GM12891 (cell line): ENCODE measurements at places on chromosomes 11 and 22.

DNA sequence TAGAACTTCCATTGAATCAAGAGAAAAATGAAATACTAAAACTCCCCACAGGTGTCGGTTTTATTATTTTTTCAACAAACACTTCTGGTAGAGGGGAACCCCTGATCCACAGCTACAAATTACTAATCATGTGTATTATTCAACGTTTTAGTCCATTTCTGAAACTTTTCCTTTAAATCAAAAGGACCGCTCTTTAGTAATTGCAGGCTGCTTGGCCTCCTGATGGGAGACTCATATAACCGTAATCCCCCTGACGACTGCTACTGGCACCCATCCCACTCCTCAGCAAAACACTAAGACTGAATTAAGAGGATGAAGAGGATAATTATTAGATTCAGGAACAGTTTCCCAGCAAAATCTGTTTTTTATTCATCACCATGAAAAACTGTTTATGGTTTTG is 46.4 kb downstream of the PAX6 start:
- no peak for DNase-seq

DNA sequence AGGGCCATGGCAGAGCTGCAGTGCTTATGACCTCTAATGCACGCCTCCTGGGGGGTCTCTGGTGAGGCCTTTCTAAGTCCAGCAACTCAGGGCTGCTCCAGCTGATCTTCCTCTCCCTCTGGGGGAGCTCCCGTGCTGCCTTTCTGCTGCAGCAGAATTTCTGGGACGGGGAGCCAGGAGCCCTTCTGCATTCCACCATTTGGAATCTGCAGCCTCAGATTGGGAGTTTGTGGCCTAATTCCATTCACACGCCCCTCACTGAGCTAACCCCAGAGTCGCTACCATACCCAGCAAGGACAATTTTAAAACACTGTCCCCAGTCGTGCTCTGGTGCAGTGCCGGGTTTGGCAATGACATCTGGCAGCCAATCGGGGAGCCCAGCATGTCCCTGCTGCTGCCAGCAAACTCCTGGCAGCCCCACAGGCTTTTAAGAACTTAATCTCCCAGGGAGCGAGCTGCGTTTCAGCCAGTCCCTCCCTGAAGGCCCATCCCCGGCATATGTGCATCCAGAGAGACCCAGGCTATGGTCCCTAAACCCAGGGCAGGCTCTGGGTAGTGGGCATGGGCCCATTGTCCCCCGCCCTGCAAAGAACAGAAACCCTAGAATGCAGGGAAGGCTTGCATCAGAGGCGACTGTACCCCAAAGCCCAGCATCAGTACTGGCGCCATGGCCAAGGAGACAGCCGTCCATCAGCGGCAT is 4.7 kb downstream of the SHANK2 start:
- DNase-seq, result no peak

- DNase-seq, result no peak
Observed at GRCh38 chr11:124950601-124951330, 3.2 kb upstream of the CCDC15 start.

DNA sequence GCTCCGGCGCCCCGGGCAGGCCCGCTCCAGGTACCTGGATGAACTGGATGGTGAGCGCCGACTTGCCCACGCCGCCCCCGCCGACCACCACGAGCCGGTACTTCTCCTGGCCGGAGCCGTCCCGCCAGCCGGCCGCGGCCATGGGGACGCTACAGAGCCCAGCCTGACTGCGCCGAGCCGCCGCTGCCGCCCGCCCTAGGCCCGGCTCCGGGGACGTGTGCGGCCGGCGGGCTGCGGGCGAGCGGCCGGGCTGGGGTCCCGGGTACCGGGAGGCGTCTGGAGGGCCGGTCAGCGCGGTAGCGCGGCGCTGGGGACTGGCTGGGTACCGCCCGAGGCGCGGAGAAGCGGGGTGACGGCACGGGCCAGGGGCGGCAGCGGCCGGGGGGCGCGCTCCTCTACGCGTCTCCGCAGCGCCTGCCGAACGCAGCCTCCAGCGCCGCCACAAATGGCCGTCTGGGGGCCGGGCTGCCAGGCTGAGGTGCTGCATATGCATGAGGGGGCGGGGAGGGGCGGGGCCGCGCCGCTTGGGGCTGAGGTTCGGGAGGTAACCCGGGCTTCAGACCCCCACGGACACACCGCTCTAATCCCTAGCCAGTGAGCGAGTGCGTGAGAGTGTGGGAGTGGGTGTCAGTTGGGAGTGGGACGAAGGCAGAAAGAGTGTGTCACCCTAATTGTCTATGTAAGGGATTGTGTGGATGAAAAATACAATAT is at the start of gene RRAS2:
TSS of gene RRAS2 (minus strand) at position 455 of the 711 bp plus-strand sequence. CDS start at position 142, 313 bp downstream.
- peak; percentile 75 for DNase-seq

DNA sequence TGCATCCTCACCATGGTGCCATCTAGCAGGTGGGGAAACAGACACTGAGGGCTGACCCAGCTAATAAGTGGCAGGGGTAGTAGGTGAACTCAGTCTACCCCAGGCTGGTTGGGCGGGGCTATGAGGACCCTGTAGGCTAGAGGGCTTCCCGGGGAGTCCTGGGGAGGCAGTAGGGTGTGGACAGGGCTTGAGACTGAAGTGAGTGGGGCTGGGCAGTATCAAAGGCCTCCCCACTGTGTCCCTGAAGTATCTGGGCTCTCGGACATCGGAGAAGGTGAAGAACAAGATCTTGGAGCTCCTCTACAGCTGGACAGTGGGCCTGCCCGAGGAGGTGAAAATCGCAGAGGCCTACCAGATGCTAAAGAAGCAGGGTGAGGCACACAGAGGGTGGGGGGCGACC is 11.4 kb downstream of the GGA1 start:
- DNase-seq, result no peak

DNA sequence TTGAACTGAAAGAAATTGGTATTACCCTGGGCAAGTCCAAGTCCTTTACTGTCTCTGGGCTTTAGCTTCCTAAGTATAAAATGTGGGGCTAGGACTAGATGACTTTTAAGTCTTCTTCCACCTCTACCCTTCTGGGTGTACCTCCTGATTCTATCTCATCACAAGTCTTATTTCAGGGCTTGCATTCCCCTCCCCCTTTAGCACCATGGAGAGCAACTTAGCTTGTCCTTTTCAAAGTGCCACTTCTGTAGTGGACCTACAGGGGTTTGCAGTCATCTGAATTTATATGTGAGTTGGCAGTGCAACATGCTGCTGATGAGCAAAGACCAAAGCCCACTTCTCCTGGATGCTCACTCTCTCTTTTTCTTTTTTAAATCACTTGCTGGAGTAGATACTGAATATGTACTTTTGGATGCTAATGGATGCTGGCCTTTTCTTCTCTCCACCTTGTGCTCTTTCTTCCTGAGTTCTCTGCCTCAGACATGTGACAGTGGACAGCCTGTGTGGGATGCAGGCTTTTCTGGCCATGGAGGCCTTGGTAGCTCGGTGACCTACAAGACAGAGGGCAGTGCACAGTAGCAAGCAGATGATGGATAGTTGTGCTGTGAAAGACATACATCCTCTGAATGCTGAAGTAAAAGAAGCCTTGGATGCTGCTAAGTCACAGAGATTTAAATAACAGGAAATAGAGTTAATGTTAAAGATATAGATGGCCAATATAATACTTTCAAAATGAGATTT is 185.0 kb downstream of the NELL1 start:
- no peak for DNase-seq

GRCh38 chr11:47109727-47110246 is 66.9 kb downstream of the ARFGAP2 start:
- no peak for DNase-seq

DNA sequence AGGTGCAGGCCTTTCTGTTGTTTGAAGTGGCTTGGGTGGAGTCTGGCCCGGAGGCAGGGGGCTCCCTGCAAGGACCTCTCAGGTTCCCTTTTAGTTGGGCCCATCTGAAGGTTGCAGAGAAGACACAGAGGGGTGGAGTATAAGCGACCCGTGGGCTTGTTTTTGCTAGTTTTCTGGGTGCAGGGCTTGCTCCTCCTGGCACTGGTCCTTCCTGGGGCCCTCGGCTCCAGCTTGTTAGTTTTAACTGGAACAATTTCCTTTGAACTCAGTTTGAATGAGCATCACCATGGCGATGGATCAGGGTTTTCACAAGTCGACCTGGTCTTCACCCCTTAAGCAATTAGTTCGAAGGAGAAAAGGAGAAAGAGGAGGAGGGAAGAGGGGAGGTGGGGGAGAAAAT is 28.5 kb upstream of the OAF start:
- no peak for DNase-seq

GRCh38 chr11:120326845-120327281 is 1.8 kb downstream of the TLCD5 start:
- DNase-seq, result no peak

- no peak for DNase-seq
Observed at GRCh38 chr11:1200611-1201191, 22.2 kb upstream of the MUC5B start.

GRCh38 chr11:9187616-9188015 is 77.5 kb downstream of the DENND5A start:
- no peak for DNase-seq

DNA sequence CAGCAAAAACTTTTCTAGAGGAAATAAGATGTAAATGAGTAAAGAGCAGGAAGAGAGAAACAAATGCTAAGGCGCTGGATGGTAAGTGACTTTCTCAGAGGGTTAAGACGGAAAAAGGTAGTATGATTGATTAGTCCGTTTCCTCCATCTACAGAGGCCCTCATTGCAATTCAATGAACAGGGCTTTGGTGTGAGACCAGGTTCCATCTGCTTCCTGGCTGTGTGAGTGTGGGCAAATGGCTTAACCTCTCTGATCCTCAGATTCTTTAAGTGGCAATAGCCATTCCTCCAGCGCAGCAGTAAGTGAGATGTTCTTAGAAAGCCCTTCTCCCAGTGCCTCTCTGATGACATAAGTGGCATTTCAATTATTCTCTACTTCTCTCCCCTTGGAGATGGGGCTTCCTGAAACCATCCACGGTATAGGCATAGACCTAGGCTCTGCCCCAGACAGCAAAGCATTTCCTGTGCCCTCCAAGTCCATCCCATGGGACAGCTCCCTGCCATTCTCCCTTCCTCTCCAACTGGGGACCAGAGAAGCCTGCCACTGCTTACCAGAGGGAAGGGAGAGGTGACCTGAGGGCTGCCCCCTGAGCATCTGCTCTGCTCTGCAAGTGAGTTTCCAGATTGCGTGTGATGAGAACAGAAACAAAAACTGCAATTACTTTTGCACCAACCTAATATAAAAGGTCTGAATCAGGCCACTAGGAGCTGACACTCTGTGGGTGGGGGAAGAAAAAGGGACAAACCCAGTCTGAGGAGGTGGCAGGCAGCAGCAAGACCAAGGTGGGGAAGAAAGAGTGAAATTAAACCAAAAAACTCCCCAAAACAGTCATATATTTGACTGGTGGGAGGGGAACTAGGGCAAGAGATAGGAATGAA is 12.7 kb upstream of the CD44 start:
- no peak for DNase-seq

DNA sequence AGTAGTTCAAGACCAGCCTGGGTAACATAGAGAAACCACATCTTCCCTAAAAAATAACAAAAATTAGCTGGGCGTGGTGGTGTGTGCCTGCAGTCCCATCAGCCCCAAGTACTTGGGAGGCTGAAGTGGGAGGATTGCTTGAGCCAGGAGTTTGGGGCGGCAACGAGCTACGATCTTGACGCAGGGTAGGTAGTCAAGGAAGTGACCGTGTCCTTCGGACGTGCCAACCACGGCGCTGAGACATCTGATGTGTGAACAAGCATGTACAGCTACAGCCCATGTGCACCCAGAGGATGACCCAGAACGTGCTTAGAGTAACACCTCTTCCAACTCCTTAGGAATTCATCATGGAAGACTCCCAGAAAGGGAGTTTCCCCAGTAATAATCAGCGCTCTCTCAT is 21.4 kb downstream of the RGL4 start:
- DNase-seq, result no peak

- no peak for DNase-seq
Observed at GRCh38 chr11:64297699-64298358, 2.3 kb upstream of the CATSPERZ start.
